ENCODE measurements at places on chromosomes 4 and X. TPM values are rescaled to one million over a fixed set of nuclear protein-coding genes. Genes with fewer than 3 reads are reported as not detected.
A peak's percentile ranks its signal among the peaks of the same experiment; 100 is the strongest.

GRCh38 chr4:48766131-48766792, 13.8 kb downstream of the FRYL start:
- no peak for DNase-seq

GRCh38 chr4:11860996-11861395, 432.3 kb upstream of the HS3ST1 start:
- DNase-seq = no peak

- no peak for DNase-seq
Observed at GRCh38 chrX:23493941-23494374, 159.3 kb downstream of the PTCHD1 start.

DNA sequence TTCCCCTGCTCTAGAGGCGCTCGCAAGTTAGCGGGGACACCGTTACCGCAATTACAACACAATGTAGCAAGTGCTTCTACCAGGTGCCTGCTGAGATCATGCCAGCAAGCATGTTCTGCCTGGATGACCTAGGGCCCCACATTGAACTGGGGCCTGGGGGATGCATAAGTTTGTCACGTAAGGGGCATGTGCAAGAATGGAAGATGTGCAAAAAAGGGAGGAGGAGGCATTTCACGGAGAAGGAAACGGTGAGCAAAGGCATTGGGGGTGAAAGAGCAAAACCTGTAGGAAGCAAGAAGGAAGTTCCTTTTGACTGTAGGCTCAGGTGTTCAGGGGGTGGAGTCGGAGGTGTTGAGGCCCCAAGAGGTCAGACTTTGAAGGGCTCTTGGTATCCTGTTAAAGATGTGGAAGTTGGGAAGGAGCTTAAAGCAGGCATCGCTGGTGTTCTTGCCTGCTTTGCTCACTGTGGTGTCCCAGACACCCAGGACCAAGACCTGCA, 602 bp upstream of the SCARB2 start:
- no peak for DNase-seq

- DNase-seq = peak; percentile 29
Observed at GRCh38 chr4:37803348-37803973, 23.0 kb upstream of the PGM2 start.

- no peak for DNase-seq
Observed at GRCh38 chr4:61771056-61771455, 570.9 kb downstream of the ADGRL3 start.

GRCh38 chr4:112736718-112737135, 99.8 kb downstream of the LARP7 start:
- DNase-seq = no peak

Gene OTC
- polyA plus RNA-seq = not detected

Gene NKX3-2
- not detected for polyA plus RNA-seq

Data from naive B cell (primary cell).